ENCODE measurements at places on chromosomes 1 and 21. TPM values are rescaled to one million over a fixed set of nuclear protein-coding genes. Genes with fewer than 3 reads are reported as not detected.

DNA sequence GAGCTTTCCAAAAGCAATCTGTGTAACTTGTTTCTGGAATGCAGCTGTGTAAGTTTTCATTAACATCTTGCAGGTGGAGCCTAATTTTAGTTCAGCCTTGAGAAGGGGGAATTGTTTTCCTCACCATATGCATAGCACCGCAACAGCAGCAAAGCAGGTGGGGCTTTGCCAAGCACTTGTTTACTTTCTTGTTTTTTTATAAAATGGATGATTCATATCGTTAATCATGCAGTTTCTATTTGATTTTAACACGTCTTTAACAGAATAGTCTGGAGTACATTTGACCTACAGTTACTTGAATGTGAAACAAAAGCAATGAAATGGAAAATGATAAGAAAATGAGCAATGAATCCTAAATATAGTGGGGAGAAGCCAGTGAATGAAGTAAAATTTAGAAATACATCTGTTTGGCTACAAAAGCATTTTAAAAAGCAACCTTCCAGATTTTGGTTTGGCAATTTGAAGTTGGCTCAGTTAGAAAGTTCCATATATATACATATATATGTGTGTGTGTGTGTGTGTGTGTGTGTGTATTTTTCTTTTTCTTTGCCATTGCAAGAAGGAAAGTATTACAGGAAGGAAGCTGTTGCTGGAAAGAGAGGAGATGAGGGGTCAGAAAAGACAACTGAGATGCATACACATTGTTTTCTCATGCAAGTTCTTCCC lies 119.0 kb upstream of the ADGRL2 start:
- no peaks in the 10 kb centered on the region for H3K27me3 ChIP-seq

DNA sequence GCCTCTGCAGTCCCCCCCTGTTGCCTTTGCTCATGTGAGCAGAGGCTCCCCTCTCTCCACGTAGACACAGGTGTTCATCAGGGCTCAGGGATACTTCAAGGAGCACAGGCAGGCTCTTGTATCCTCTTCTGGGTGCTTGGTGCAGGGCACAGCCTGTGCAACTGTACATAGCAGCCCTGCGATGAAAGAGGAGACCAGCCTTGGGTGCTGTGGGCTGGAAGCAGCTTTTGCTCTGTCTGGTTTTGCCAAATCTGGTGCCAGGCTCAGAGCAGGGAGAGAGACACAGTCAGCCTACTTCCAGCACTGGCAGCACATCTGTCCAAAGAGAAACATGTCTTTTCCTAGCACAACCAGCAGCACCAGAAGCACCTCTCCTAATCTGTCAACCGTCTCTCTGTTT lies 132.1 kb downstream of the ETS2 start:
- H3K4me1 ChIP-seq, result no peaks in the 10 kb centered on the region
- H3K27ac ChIP-seq, result no peak overlapping the region
- no peaks in the 10 kb centered on the region for H3K27me3 ChIP-seq
- no peak overlapping the region for H3K4me3 ChIP-seq
- no peak for DNase-seq
- no peaks in the 10 kb centered on the region for H3K36me3 ChIP-seq

The C1orf226 gene
- 2.1 TPM for total RNA-seq

The SPATA1 gene
- total RNA-seq, result 3.2 TPM
